Left lung (tissue), 14 donors: ENCODE measurements at places on chromosomes 5 and 9. TPM values are rescaled to one million over a fixed set of nuclear protein-coding genes. Genes with fewer than 3 reads are reported as not detected.

DNA sequence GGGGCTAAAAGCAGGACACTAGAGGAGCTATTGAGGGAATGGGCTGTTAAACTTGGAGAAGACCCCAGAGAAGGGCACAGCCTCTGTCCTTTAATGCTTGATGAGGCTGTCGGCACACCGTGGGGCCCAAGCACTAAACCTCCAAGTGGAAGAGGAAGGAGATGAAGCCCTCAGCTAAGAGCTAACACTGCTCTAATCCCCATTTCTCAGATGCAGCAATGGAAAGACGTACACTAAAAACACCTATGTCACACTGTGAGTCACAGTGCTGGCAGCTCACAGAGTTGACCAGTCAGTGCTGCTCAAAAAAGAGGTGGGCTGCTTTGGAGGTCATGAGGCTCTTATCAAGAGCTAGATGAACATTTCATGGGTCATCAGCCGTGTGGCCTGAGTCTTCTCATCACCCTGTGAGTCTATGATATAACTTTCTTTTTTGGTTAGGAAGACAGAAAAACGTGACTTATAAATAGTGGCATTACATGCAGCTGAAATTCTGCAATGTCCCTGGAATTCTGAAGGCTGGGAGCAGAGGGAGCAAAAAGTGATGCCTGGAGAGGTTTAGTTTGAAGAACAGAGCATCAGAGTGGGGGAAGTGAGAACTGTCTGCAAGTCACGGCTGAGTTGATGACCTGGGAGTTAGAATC, 21.5 kb downstream of the TNFSF8 start:
- H3K4me1 ChIP-seq, result peaks cover 10% of the 10 kb centered on the region
- peak overlapping the region; percentile 37 for H3K27ac ChIP-seq
- peaks cover 3% of the 10 kb centered on the region for H3K36me3 ChIP-seq
- no peak for DNase-seq
- H3K4me3 ChIP-seq, result no peak overlapping the region

- no peaks in the 10 kb centered on the region for H3K36me3 ChIP-seq
- no peaks in the 10 kb centered on the region for H3K27me3 ChIP-seq
- no peak for DNase-seq
- H3K4me3 ChIP-seq, result no peak overlapping the region
Measured at GRCh38 chr9:2526071-2526828, 95.3 kb upstream of the VLDLR start.

DNA sequence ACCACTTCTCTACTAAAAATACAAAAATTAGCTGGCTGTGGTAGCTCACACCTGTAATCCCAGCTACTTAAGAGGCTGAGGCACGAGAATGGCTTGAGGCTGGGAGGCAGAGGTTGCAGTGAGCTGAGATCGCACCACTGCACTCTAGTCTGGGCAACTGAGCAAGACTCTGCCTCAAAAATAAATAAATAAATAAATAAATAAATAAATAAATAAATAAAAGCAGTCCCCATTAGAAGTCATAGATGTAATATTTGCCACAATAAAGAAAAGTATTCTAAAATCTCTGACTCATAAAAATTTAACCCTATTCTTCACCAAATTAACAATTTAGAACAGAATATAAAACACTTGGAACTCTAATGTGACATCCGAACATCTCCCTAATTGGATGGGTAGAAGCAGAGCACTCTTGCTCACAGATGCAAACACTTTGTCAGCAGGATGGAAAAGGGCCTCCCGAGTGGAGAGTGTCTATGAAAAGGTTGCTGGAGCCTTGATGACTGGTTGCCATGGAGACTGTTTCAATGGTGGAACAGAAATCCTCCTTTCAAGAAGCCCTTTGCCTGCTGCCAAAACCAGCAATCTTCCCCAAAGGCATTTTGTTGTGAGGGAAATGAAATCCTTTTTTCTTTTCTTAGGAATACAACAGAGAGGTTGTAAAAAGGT, 38.9 kb upstream of the TRAF1 start:
- H3K27ac ChIP-seq, result no peak overlapping the region
- no peak for DNase-seq
- H3K4me1 ChIP-seq, result no peaks in the 10 kb centered on the region
- peaks cover 19% of the 10 kb centered on the region for H3K36me3 ChIP-seq
- no peaks in the 10 kb centered on the region for H3K27me3 ChIP-seq
- H3K4me3 ChIP-seq, result no peak overlapping the region

DNA sequence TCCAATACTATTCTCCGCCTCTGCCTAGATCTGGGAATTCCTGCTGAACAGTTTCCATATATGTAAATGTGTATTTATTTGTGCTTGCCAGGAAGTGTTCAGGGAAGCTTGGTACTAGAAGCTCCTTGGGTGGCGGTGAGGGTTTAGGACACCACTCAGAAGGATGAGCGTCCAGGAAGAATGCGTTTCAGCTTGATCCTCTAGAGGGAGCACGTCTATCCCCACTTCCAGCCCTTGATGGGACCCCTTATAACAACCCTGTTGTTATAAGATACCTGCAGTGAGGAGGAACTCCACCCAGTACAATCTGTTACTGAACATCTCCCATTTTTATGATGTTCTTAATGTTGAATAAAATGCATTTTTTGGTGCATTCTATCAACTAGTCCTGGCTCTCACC, 88.9 kb downstream of the CYFIP2 start:
- no peak for DNase-seq
- no peaks in the 10 kb centered on the region for H3K27me3 ChIP-seq
- H3K36me3 ChIP-seq, result peaks cover 36% of the 10 kb centered on the region
- no peak overlapping the region for H3K27ac ChIP-seq

DNA sequence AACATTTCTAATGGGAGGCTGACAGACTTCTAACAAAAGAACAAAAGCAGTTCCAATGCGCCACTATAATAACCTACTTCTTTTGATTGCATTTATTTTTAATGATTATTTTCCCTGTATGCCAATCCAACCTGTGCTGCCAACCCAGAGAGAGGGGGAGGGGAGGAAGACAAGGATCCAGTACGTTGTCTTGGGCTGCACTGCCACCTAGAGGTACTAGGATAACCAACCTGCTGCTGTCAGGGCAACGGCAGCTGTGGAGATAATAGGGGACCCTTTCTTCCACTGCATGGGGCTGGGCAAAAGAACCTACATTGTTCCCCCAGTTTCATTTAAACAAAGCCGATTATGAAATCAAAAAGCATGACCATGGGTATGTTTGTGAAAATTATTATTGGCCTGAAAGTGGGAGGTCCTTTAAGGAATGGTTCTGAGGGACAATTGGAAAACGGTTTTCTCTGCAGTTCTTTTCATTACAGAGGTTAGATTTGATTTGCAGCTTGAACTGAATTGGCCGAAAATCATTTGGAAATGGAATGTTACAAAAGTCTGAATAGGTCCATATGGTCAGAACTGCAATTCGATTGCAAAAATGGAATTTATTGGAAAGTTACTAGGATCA, 101.3 kb downstream of the RASEF start:
- H3K4me1 ChIP-seq, result no peaks in the 10 kb centered on the region
- no peak for DNase-seq
- no peaks in the 10 kb centered on the region for H3K27me3 ChIP-seq
- H3K4me3 ChIP-seq, result no peak overlapping the region
- no peak overlapping the region for H3K27ac ChIP-seq

- no peaks in the 10 kb centered on the region for H3K27me3 ChIP-seq
- H3K27ac ChIP-seq, result no peak overlapping the region
- DNase-seq, result no peak
- H3K4me1 ChIP-seq, result no peaks in the 10 kb centered on the region
- no peak overlapping the region for H3K4me3 ChIP-seq
Measured at GRCh38 chr5:33725806-33726205, 166.0 kb downstream of the ADAMTS12 start.

GRCh38 chr5:20832204-20833080, 844.4 kb upstream of the CDH18 start:
- no peaks in the 10 kb centered on the region for H3K27me3 ChIP-seq
- H3K4me3 ChIP-seq, result no peak overlapping the region
- no peaks in the 10 kb centered on the region for H3K36me3 ChIP-seq
- H3K4me1 ChIP-seq, result no peaks in the 10 kb centered on the region
- DNase-seq, result no peak

GRCh38 chr5:67190861-67191260, 5.7 kb downstream of the CD180 start:
- peaks cover 6% of the 10 kb centered on the region for H3K4me1 ChIP-seq
- no peaks in the 10 kb centered on the region for H3K27me3 ChIP-seq
- no peak overlapping the region for H3K4me3 ChIP-seq
- DNase-seq, result no peak

- H3K27ac ChIP-seq, result no peak overlapping the region
- no peak overlapping the region for H3K4me3 ChIP-seq
- H3K4me1 ChIP-seq, result no peaks in the 10 kb centered on the region
- no peaks in the 10 kb centered on the region for H3K36me3 ChIP-seq
- no peak for DNase-seq
Measured at GRCh38 chr5:153079396-153079795, 411.1 kb upstream of the GRIA1 start.

- no peaks in the 10 kb centered on the region for H3K4me1 ChIP-seq
- H3K4me3 ChIP-seq, result no peak overlapping the region
- no peak for DNase-seq
- H3K36me3 ChIP-seq, result no peaks in the 10 kb centered on the region
Measured at GRCh38 chr9:17532461-17532860, 46.4 kb upstream of the SH3GL2 start.

Gene FAM53C
- total RNA-seq, result 23.9 TPM

Gene PCDHA9
- 0.20 TPM for total RNA-seq

Gene SLC6A19
- total RNA-seq, result not detected

Gene DBH
- 0.23 TPM for total RNA-seq

Gene HNRNPK
- total RNA-seq, result 382 TPM

Gene ADAMTS6
- 6.3 TPM for total RNA-seq

Gene PAPPA
- total RNA-seq, result 9.8 TPM
